ENCODE measurements at places on chromosomes 2 and 18.

DNA sequence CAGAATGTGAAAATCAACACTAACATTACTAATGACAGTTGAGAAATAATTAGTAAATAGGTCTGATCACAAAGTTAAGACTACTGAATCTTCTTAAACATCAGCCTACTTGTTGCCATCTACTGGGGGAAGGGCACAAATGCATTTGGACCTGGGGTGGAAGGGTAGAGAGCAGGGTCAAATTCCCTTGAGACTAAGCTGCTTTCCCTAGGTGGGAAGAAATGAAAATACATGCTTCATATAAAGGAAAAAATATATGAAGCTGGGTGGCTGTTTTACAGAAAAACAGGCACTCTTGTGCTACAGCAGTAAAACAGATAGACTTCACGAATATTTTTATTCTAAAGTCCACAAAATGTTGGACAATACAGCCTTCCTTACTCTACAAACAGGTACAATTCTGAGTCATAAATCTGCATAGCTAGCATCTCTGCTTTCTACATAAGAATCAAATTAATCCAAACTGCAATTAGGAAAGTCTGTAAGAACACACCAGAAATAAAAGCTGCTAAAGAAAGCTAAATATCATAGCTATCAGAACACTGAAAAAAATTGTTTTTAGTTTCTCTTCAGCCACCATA lies 10.9 kb downstream of the TRIP12 start:
- no peak for DNase-seq

- peak; percentile 73 for DNase-seq
These were observed 790 bp upstream of the ACAA2 start for GRCh38 chr18:49814147-49814499.

GRCh38 chr2:3805201-3805939 lies 102.0 kb downstream of the DCDC2C start:
- peak; percentile 28 for DNase-seq

DNA sequence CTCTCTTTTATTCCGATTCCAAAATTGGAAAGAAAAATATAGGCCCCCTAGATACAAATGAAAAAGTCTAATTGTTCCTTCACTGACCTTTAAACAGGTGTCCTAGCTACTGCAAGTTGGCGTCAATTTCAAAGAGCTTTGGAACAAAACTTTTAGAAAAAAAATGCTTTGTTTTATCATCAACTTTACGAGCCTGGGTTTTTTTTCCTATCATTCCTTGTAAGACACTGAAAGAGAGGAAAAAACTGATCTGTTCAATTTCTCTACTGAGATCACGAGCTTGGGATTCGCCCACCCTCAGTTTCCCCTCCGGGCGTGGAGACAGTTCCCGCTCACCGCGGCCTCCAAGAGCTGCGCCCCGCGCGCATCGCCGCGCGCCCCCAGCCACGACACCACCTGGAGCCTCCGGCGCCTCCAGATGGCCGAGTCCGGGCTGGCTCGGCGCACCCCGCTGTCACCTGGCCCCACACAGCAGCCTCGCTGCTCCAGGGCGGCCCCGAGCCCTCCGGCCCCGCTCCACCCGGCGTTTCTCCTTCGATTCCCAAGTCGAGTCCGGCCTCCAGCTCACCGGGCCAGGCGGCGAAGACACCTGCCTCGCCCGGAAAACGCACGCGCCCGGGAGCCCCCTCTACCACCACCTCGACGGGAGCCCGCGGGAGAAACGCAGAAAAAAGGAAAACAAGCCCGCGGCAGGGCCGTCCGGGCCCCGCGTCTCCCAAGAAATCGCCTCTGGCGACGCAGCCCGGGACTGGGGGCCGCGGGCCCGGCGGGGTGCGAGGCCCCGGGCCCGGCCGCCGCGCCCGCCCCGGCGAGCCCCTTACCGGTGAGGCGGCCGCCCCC lies 656 bp downstream of the TBC1D8 start:
- DNase-seq, result no peak

GRCh38 chr2:20818820-20819219 lies 4.1 kb downstream of the LDAH start:
- DNase-seq, result no peak

- peak; percentile 14 for DNase-seq
These were observed 76.3 kb upstream of the WDSUB1 start for GRCh38 chr2:159362816-159363251.

- DNase-seq, result no peak
These were observed 4.1 kb upstream of the COPS8 start for GRCh38 chr2:237081596-237081995.

GRCh38 chr2:10978090-10978670 lies 66.4 kb downstream of the KCNF1 start:
- no peak for DNase-seq

- DNase-seq, result peak; percentile 58
These were observed 31.6 kb downstream of the MARCO start for GRCh38 chr2:118973542-118973951.
